Inflammatory macrophage treated with lipopolysaccharide for 4 hours (primary cell): ENCODE measurements at places on chromosomes 7 and 10.

- no peak for DNase-seq
Measured at GRCh38 chr10:33304423-33305225, 29.8 kb downstream of the NRP1 start.

- no peak for DNase-seq
Measured at GRCh38 chr7:115693779-115694178, 336.8 kb downstream of the TFEC start.

DNA sequence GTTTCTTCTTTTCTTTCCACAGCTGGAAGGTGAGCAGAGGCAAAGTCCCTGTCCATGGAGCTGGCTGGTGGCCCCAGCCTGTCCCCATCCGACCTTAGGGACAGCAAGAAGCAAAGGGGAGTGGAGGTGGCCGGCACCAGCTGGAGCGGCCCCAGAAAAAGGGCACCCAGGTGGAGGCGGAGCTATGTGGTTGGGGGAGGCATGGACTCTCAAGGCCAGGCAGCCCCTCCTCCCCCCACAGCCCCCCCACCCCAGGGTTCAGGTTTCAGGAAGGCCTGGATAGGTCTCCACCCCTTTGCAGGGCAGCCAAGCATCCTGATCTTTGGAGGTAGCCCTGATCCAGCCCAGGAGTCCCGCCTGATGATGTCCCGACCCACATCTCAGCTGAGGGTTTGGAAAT, at the start of gene SSC4D:
SSC4D (minus strand) TSS at position 161 of the 400 bp plus-strand sequence. CDS start 5,258 bp downstream, outside the sequence.
- no peak for DNase-seq

- DNase-seq, result no peak
Measured at GRCh38 chr10:128070721-128071416, 55.4 kb downstream of the MKI67 start.

DNA sequence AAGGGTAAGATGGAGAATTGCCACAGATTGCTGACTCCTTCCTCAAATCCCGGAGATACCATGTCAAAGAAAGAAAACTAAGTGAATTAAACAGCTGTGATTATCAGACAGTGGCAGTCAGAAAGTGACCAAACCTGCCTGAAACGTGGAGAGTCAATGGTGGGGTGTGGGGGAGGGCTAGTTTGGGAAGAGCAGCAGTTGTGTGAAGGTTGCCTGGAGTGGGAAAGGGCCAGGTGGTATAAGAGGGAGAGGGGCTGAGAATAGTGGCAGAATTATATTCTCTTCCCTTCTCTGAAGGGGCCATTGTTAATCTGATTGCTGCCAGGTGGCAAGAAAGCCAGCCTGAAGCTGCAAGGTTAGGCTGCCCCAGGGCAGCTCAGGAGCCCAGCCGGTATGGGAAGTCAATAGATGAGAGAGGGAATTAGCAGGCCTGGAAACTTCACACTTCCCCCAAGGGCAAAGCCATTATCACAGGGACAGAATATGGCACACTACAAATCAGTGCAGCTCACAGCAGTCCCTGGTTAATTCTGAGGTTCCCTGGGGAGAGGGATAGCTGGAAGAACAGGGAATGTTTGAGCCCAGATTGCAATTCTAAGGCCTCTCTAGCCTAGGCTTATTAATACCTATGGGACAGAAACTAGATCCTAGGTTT, 83.9 kb upstream of the ITGB1 start:
- DNase-seq, result no peak

GRCh38 chr10:69051303-69051702, 36.6 kb upstream of the SRGN start:
- DNase-seq, result peak; percentile 97

GRCh38 chr7:104111271-104111670, 96.5 kb downstream of the ORC5 start:
- DNase-seq, result no peak

GRCh38 chr10:1734288-1734687, 3.0 kb downstream of the ADARB2 start:
- no peak for DNase-seq

DNA sequence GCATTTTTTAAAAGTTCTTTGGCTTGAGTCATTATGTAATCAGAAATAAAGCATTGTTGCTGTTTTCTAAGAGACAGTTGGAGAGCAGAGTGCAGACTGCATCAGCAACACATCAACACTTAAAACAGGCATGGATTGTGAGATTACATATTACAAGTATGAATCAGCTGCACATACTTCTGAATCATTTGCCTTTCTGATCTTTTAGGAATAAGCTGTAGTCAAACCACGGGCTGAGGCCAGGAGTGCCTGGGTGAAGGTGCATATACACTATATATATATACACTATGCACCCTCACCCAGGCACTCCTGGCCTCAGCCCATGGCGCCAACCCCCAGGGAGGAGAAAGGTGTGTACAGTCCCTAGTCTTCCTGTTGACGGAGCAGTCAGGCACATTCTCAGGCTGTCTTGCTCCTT, 52.4 kb upstream of the DLX6 start:
- no peak for DNase-seq

GRCh38 chr7:31095286-31096197, 43.4 kb downstream of the ADCYAP1R1 start:
- no peak for DNase-seq

DNA sequence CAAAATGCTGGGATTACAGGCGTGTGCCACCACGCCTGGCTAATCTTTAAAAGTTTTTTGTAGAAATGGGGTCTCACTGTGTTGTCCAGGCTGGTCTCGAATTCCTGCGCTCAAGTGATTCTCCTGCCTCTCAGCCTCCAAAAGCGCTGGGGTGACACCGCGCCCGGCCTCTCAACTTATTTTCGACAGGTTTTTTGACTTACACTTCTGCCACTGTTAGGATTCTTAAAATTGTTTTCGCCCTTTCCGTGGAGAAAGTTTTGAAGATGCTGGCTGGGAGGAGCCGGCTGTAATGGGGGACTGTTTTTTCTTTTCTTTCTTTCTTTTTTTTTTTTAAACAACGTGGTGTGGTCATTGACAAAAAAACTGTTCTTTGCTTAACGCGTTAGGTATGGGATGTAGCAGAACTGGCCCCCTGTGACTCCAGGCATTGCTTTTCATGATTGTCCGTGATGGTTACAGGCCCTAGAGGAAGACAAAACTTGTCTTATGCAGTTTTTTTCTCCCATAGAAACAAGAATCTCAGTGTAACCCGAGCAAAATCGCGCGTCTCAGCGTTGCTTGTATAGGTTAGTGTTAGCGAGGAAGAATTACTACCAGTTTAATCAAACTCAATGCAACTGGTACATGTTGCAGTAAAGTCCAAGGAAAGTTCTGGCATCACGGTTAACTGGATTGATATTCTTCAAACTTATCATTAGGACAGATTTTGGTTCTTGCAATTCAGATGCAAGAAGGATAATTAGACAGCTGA, 72.2 kb downstream of the DAGLB start:
- peak; percentile 22 for DNase-seq

GRCh38 chr7:158389514-158390425, 197.9 kb downstream of the PTPRN2 start:
- no peak for DNase-seq

DNA sequence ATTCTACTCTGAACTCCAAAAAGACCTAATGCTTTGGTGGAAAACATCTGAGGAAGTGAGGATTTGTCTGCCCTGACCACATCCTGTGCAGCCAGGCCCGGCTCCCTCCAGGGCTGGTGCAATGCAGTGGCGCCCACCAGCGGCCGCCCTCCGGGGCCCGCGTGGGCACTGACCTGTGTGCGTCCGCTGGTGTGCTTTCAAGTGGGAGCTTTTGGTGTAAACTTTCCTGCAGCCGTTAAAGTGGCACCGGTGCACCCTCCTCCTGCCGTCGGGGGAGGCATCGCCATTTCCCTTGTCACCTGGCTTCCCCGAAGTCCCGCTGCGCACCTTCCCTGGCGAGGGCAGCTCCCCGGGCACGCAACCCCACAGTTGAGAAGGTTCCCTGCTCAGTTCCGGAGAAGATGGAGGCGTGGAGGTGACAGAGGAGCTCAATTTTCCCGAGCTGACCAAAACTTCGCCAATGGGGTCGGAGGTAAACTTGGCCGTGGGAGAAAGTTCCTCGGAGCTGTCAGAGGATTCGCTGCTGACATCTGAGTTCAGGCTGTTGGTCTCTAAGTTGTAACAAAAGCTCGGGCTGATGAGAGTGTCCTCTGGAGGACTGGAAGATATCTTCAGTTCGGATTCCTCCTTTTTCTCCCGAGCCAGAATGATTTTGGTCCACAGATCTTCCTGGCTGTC, 3.4 kb downstream of the KLF6 start:
- DNase-seq, result peak; percentile 74

DNA sequence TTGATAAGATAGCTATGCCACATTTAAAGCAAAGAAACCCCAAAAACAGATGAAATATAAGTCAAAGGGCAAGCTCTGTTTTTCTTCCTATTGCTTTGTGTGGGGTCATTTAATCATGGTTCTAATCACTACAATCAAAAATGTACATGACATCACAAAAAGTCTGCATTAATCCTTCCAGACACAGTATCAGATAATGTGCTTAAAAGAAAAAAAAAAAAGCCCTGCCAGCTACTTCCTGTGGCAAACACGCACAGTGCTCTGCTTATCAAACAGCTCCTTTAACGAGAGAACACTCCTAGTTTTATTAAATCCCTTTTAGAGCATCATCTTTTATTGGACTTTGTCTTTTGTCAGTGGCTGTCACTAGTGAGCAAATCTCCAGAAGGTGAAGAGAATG, 1005.8 kb downstream of the GATA3 start:
- DNase-seq, result no peak

DNA sequence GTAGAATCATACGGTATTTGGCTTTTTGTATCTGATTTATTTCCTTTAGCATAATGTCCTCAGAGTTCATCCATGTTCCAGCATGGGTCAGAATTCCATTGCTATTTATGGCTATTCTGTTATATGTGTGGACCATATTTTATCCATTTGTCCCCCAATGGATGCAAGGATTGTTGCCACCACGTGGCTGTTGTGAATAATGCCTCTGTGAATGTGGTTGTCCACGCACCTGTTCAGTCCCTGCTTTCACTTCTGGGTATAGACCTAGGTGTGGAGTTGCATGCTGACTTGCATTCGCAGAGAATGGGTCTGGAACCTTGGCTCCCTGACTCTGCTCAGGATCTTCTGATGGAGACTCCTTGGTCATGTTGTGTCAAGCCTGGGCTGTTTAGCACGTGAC, 199.9 kb downstream of the CAMK1D start:
- no peak for DNase-seq

DNA sequence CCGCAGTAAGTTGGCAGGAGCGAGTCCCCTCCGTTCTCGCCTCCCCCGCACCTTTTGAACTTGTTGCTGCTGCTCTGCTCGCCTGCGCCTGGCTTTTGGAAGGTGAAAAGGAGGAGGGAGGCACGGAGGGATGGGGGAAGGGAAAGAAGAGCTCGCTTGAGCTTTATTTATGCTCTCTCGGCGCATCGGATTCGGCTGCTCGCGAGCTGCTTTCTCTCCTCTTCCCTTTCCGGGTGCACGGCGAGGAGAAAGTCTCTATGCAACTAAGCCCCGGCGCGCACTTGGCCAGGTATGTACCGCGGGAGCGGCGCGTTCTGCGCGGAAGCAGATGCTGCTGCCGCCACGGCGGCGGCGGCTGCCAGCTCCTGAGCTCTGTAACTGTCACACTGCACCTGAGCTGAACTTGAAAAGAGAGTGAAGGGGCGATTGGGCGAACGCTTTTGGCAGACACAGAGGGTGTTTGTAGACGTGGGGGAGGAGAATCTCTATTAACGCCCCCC, 551 bp downstream of the KCND2 start:
- DNase-seq, result no peak

- DNase-seq, result no peak
Measured at GRCh38 chr10:88715517-88715916, 9.5 kb downstream of the LIPK start.

- DNase-seq, result no peak
Measured at GRCh38 chr10:51289519-51289918, 215.2 kb downstream of the PRKG1 start.

DNA sequence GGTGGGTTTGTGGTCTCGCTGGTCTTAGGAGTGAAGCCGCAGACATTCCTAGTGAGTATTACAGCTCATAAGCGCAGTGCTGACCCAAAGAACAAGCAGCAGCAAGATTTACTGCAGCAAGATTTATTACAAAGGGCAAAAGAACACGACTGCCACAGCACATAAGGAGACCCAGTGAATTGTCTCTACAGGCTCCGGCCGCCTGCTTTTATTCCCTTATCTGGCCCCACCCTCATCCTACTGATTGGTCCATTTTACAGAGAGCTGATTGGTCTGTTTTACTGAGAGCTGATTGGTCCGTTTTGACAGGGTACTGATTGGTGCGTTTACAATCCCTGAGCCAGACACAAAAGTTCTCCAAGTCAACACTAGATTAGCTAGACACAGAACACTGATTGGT, 82.1 kb downstream of the VIPR2 start:
- no peak for DNase-seq

DNA sequence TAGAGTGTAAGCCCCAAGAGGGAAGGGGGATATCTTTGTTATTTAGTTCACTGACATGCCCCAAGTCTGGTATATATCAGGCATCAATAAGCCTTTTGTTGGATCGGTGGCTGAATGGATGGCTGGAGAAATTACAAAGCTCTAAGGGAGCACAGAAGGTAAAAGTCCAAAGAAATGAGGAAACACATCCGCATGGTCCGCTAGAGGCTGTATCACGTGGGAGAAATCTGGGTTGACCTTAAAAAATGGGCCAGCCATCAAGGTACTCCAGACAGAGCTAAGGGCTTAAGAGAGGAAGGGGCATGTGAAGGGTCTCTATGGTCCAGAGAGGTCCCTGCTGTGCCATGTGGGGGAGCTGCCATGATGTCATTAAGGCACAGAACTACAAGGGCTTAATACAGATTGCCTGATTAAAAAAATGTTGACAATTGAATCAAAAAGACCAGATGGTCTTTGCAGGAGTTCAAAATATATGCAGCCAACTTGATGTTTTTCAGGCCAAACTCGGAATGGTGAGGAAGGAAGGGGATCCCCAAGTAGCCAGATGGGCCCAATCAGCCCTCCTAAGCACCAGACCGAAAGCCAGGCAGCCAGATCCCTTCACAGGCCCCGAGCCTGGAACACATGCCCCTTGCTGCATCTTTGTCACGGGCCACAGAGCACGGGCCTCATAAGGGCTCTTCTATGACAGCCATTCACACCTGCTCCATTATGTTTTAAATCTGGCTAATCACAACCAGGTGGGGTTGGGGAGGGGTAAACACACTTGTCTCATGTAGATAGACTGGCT, 31.9 kb downstream of the SCRN1 start:
- DNase-seq, result no peak

DNA sequence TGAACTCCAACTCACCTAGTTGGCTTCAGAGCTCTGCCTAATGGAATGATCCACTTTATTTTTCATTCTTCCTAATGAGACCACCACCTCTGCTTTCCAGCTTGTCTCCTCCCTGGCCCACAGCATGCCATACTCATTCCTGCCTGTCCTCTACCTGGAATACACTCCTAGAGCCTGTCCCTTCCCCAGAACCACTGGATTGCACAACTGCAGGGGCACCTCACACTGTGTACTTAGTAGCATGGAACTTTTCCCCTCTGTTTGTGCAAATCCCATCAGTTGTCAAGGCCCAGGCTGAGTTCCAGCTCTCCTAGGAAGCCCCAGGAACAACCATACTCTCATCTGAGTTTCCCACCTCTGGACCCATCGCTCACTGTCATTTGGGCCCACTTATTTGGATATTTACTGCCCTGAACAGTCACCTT, 15.6 kb downstream of the ALDH18A1 start:
- DNase-seq, result no peak

GRCh38 chr10:117552156-117552631, 9.6 kb downstream of the EMX2 start:
- DNase-seq, result no peak
